ENCODE measurements at places on chromosomes 1 and 21. TPM values are rescaled to one million over a fixed set of nuclear protein-coding genes. Genes with fewer than 3 reads are reported as not detected.

The FCGR3A gene
- total RNA-seq, result not detected

DNA sequence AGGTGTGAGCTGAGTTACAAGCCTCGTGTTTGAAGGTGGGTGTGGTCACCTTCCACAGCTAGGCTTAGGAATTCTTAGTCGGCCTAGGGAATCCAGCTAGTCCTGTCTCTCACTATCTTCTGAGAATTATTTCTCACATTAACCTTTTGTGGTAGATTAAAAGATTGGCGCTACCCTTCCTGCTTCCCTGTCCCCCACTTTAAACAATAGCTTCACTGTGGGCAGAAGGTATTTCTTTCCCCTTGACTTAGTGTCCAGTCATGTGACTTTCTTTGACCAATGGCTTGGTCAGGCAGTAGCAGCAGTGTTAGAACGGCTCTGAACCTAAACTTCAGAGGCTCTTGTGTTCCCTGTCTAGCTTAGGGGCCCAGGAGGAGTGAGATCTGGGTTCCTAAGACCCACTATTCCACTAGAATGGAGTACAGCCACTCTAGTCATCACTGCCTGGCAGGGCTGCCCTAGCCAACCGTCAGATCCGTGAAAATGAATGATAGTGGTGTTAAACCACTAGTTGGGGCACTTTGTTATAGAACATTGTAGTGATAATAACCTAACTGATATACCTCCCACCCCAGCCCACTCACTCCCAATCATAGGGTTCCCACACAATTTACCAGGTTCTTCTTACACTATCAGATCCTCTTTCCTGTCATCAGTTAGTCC lies 13.9 kb upstream of the C1orf141 start:
- DNase-seq, result no peak

DNA sequence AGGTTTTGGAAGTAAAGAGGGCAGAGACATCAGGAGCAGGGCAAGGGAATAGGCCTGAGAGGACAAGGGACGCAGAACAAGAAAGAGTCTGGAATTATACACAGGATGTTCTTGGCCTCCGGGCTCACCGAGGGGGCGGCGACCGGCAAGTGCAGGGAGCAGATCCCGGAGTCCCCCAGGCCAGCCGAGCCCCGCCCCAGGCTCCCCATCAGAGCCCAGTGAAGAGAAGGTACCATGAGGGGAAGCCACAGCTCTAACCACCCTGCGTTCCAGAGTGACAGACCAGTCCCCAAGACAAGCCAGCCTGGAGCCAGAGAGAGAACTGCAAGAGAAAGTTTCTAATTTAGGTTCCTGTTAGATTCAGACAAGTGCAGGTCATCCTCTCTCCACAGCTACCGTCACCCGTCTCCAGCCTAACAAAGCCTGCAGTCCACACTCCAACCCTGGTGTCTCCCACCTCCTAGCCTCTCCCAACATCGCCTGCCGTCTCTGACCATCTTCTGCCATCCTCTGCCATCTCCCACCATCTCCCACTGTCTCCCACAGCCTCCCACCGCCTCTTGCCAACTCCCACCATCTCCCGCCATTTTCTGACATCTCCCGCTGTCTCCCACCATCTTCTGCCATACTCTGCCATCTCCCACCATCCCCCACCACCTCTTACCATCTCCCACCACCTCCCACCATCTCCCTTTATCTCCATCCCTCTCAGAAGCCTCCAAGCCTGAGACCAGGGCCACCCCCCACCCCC lies 42.5 kb downstream of the CAPN2 start:
- no peak for DNase-seq

The HTR1D gene
- total RNA-seq, result 1.6 TPM

- DNase-seq, result no peak
Measured at GRCh38 chr1:82472489-82473131, 671.9 kb downstream of the ADGRL2 start.

- no peak for DNase-seq
Measured at GRCh38 chr1:11952455-11953109, 18.1 kb downstream of the PLOD1 start.

DNA sequence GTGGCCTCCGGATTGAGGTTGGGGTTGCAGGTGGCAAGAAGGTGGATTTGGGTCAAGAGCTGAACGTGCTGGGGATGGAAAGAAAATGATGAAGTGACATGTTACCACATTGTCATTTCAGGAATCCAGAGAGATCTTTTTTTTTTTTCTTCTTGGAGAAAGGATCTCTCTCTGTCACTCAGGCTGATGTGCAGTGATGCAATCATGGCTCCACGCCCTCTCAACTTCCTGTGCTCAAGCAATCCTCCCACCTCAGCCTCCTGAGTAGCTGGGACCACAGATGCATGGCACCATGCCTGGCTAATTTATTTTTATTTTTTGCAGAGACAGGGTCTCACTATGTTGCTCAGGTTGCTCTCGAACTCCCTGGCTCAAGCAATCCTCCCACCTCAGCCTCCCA lies 80.6 kb downstream of the GON4L start:
- no peak for DNase-seq

All from osteocyte (in vitro differentiated cells).